GM13977 (cell line): ENCODE measurements at places on chromosomes 13 and 19.

GRCh38 chr19:2922987-2923386 is 21.8 kb downstream of the ZNF77 start:
- no peak for DNase-seq

GRCh38 chr13:76386321-76386720 is 499.9 kb downstream of the KCTD12 start:
- no peak for DNase-seq

DNA sequence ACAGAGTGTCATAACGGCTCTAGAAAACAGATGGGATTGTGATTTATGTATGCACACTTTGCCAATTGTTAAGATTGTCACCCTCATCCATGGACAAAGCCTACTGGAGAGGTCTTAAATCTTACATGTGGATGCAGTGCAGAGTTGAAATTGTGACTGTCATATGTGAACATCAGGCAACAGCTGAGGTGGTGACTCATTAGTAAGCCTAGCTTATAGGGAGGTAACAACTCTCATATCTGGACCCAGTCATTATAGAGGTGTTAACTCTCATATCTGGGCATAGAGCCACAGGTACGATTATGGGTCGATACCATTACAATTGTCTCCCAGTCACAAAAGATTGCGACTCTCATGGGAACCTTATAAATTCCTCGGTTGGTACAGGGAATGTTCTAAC is 29.8 kb upstream of the ZNF254 start:
- DNase-seq, result no peak

DNA sequence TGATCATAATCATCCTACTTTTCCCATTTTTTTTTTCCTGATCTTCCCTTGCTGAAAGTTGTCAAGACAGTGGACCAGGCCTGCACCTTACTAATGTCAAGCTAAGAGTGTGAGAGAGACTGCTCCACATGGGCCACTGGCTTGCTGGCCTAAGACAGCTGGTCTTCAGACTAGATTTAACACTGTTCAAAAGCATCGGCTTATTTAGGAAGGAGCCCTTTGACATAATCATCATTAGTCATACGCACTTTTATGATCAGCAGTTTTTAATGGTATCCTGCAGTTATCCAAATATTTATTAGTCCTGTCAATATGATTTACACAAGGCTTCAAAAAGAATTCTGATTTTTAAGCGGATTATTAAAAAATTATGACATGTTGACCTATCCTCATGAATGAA is 270.6 kb downstream of the DNAJC15 start:
- no peak for DNase-seq

GRCh38 chr13:112569821-112570220 is 18.1 kb downstream of the TUBGCP3 start:
- DNase-seq, result no peak

DNA sequence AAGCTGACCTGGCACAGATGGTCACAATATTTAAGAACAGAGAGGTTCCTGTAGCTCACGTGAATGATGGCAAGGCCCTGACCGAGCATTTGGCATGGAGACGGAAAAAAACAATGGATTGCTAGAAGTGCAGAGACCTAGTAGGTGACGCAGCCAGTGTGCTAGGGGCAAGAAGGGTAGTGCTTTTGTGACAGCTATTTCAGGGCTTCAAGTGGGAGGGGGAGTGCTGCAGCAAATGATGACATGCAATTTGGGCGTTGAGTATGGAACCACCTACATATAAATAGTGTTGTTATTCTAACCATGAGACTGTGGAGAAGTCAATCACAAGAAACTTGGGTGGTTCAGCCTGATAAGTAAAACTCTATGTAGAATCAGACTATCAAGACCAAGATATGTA is 65.7 kb upstream of the IL17D start:
- no peak for DNase-seq

- no peak for DNase-seq
Observed at GRCh38 chr13:101624981-101625380, 172.5 kb downstream of the ITGBL1 start.

DNA sequence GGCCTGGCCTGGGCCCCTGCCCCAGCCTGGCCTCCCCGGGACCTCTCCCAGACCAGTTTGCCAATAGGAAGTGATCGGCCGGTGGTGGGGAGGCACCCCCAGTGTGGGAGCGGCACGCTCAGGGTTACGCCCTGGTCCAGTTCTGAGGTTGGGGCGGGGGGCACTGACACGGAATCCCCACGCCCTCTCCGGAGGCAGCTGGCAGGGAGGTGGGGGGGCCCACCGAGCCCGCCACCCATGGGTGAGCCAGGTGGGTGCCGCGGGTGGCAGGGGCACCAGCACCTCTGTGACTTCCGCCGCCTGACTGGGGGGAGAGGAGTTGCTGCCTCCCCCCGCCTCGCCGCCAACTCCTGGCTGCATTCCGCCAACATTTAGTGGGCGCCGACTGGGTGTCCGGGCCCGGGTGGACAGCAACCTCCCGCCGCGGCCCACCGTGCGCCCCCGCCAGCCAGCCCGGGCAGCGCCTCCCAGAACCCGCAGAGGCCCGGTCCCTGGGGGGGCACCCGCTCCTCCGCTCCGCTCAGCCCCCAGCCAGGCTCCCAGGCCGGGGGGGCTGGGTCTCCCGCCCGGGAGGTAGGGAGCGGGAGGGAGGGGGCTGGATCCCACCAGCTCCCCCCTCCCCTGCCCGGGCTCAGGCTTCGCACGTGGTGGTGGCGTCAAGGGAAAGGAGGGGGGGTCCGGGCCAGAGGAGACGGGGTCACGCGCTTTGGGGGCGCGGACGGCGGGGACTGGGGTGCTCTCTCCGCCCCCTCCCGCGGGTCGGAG is 2.0 kb downstream of the ZBTB7A start:
- no peak for DNase-seq

GRCh38 chr19:2260341-2260805 is 4.2 kb upstream of the JSRP1 start:
- no peak for DNase-seq

- DNase-seq, result no peak
Observed at GRCh38 chr13:23427881-23428528, 5.5 kb downstream of the SACS start.

DNA sequence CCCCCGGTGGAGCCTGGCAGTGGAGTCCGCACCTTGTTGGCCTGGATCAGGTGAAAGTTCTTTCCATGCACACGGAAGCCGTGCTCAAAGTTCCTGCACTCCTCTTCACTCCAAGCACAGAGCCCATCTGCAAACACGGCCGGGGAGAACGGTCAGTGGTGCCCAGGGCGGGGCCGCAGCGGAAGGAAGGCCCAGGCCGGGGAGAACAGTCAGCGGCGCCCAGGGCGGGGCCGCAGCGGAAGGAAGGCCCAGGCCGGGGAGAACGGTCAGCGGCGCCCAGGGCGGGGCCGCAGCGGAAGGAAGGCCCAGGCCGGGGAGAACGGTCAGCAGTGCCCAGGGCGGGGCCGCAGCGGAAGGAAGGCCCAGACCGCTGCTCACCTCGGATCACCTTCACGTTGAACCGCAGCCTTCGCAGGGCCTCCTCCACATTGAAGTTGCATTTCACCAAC is 20.6 kb upstream of the PLPP2 start:
- no peak for DNase-seq

GRCh38 chr19:10205636-10206035 is 10.9 kb upstream of the DNMT1 start:
- DNase-seq, result no peak

- DNase-seq, result no peak
Observed at GRCh38 chr19:47099576-47100050, 14.0 kb downstream of the ZC3H4 start.

DNA sequence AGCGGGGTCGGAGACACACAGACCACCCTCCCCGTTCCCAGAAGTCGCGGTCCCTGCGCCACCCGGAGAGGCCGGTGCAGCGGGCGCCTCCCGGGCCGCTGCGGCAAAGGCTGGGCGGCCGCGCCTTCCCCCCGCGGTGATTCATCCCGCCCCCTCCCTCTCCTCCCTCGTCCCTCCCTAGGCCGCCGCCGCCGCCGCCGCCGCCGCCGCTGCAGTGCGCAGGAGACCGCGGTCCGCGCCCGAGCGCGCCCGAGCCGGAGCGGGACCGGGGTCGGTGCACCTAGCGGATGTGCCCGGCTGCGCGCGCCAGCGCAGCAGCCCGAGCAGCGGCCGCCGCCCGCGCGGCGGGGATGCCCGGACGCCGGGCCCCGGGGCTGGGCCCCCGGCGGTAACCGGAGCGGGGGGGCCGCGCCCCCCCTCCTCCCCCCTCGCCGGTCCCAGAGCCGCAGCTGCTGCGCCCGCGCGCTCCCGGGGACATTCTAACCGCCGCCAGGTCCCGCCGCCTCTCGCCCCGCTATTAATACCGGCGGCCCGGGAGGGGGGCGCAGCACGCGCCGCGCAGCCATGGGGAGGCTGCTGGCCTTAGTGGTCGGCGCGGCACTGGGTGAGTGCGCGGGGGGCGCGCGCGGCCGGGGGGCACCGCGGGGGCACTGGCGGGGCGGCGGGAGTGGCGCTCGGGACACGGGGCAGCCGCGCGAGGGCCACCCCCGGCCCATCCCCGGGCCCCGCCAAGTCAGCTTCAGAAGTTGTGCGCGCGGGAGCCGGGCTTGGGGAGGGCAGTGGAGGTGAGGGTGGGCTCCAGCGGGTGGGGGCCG is at the start of gene SCN1B:
Gene SCN1B (plus strand): TSS at position 214 of the 815 bp plus-strand sequence. CDS start 351 bp downstream, at position 565.
- DNase-seq, result peak; percentile 78

GRCh38 chr13:40981361-40981760 is 37.8 kb downstream of the ELF1 start:
- no peak for DNase-seq

DNA sequence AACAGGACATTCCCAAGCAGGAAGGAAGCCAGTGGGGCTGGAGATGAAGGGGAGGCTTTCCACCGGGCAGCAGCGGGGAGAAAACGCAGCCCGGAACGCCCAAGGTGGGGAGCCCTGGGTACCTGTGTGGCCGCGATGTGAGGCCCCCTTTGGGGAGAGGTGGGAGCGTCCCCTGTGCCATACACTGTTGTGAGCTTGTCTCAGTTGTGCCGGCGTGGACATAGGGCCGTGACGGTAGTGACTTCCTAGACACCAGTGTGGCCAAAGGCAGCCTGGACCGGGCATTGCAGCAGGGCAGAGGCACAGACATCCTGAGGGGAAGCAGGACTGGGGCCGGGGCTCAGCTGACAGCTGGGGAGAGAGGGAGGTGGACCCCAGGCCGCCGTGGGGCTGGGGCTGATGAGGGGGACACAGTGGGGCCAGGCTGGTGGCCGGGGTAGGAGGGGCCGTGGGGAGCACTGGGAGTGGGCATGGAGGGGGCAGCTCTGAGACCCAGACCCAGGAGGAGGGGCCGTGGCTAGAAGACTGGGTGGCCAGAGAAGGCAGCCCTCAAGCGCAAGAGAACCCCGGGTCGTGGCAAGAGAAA is 38.5 kb upstream of the TFDP1 start:
- no peak for DNase-seq

DNA sequence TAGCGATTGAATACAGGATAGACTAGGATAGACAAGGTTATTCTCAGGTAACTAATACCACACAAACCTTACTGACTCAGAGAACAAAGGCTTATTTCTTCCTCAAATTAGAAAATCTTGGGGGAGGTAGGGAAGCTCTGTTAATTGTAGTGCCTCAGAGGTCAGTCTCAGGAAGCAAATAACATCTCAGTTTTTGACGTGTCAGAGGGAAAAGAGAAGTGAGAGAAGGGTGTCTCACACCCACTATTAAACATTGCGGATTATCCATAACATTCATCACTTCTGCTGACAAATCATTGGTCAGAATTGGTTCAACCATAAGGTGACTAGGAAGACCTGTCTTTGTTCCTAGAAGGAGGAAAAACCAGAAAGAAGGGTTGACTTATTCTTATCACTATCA is 579.4 kb upstream of the MIR17HG start:
- no peak for DNase-seq

DNA sequence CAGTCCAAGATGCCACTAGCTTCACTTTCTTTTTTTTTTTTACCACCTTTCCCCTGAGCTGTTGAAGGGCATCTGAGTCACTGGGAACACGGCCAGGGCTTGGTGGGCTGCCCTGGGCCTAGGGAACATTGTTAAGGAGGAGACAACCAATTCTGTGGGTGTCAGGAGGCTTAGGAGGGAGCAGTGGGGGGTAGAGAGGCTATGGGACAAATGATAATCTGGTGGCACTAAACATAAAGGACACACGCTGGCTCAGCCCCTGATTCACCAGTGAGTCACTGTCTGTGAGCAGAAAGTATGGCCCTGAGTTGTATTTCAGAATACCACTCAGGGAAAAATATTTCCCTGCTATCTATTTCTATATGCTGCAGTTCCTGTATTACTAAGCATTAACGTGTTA is 207.8 kb downstream of the DCLK1 start:
- no peak for DNase-seq

DNA sequence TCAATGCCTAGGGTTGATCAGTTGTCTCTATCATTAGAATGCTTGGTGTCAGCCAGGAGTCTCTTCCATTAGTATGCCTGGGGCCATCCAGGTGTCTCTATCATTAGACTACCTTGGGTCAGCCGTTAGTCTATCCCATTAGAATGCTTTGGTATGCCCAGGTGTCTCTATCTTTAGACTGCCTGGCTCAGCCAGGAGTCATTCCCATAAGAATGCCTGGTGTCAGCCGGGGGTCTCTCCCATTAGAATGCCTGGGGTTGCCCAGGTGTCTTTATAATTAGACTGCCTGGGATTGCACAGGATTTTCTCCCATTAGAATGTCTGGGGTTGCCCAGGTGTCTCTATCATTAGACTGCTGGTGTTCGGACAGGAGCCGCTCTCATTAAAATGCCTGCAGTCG is 1442.9 kb downstream of the UQCRFS1 start:
- DNase-seq, result no peak

GRCh38 chr13:48731001-48731658 is 77.4 kb downstream of the CYSLTR2 start:
- no peak for DNase-seq

- DNase-seq, result no peak
Observed at GRCh38 chr13:36438594-36439483, 6.5 kb downstream of the CCNA1 start.

DNA sequence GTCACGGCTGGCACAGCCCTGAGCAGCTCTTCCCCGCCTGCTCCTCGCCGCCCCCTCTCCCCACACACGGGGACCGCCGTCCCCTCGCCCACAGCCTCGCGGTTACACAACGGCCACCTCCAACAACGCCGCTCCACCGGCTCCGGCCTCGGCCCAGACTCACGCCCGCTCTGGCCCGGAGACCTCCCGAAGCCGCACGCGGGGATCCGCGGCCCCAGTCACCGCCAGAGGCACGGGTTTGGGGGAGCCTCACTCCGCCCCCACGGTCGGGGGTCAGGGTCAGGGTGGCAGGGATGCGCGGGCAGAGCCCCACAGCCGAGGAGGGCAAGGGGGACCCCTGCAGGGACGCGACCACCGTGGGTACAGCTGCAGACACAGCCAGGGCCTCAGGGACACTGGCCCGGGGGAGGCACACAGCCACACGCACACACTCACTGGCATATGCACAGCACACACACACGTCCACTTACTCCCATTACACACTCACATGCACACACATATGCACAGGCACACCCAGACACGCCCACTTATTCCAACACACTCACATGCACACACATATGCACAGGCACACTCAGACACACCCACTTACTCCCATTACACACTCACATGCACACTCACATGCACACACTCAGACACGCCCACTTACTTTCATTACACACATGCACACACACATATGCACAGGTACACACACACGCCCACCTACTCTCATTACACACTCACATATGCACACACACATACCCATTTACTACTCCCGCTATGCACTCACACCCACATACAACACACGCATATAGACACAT is 1.6 kb downstream of the TTYH1 start:
- no peak for DNase-seq
